Lower lobe of right lung (tissue), 2 donors: ENCODE measurements at places on chromosomes 12 and 14.

GRCh38 chr14:66595394-66595793 lies 87.4 kb downstream of the GPHN start:
- no peak for DNase-seq

- DNase-seq: no peak
These were observed 53.4 kb downstream of the PLBD1 start for GRCh38 chr12:14514154-14514842.

DNA sequence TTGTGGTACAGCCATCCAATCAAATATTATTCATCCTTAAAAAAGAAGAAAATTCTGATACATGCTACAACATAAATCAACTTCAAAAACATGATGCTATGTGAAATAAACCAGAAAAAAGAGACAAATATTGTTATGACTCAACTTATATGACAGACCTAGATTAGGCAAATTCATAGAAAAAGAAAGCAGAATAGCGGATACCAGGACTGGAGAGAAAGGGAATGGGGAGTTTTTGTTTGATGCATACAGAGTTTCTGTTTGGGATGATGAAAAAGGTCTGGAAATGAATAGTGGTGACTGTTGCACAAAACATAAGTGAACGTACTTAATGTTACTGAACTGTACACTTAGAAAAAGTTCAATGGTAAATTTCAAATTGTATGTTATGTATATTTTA lies 82.3 kb downstream of the SPPL3 start:
- DNase-seq: no peak

DNA sequence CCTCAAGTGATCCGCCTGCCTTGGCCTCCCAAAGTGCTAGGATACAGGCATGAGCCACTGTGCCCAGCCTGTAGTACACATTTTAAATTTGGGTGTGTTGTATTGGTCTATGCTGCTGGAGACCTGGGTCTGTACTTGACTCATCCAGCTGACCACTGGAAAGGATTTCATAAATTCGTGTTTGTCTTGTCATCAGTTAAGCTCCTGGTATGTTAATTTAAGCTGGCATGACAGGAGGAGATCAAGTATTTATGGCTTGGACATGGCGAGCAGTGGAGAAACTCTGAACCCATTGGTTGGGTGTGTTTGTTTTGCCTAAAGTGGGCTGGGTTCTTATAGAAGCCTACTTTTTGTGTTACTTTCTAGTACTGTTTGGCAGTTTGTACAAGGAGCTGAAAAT lies 24.2 kb downstream of the YY1 start:
- DNase-seq: no peak

DNA sequence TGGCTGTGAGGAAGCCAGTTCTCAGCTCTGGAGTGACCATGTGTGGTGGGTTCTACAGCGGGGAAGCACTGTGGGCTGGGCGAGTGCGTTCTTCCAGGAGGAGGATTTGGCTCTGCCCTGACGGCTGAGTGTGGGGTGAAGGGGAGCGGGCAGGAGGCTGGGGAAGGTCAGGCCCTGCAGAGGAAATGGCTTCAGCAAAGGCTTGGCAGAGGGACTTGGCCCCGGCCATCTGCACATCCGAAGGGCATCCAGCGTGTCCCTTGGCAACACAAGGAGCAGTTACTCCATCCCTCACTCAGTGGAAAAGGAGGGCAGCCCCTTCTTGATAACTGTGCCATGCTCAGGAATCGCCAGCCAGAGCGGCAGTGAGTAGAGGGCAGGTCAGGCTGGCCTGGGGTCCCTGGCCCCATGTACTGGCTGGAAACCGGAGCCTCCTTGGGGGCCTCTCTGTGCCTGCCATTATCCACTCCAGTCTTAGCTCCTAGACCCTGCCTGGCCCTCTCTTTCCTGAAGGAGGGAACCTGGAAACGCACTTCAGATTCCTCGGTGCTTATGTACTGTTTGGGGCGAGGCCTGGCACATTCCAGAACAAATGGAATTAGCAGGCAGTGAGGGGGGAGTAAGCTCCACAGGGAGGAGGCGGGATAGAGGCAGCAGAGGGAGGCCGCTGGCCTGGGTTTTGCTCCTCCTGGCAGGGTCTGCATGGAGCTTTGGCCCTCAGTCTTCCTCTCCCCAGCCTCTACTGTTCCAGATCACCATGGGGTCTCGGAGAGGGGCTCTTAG lies 133.6 kb upstream of the NCOR2 start:
- peak; percentile 76 for DNase-seq

DNA sequence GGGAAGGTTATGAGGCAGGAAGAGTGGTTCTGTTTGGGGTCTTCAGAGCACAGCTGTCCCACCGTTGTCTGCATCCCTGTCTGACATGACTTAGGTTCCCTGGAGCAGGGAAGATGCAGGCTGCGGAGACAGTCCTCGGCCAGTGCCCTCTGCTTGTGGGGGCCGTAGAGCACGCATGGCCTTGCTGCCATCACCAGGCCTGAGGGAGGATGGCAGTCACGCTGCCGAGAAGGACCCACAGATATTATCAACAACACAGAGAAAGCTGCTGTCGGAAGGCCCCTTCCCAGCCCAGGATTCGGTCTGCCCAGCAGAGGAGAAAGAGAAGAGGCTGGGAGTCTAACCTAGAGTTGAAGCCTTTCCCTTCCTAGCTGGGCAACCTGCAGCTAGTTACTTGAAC lies 35.0 kb downstream of the ERH start:
- no peak for DNase-seq

GRCh38 chr12:10247436-10248058 lies 34.9 kb downstream of the GABARAPL1 start:
- DNase-seq: no peak

GRCh38 chr14:69319911-69320310 lies 60.0 kb downstream of the GALNT16 start:
- no peak for DNase-seq

DNA sequence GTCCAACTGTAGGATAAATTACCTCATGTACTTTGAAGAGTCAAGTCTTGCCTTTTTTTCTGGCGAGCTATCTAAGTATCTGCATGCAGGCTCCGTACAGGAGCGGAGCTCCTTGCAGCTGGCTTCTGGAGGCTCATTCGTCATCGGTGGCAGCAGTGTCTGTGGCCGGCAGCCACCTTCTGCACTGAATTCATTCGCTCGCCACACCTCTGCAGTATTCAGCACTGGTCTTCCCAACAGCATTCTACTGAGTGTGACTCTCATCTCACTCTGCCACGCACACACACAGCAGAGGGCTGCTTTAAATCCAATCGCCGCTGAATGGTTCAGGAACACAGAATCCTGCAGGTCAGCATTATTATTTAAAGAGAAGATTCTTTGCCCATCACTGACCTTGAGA lies 200.0 kb downstream of the GLT1D1 start:
- no peak for DNase-seq

- DNase-seq: no peak
These were observed 597 bp downstream of the SOAT2 start for GRCh38 chr12:53103860-53104305.

GRCh38 chr12:124817076-124818000 lies 46.3 kb downstream of the SCARB1 start:
- no peak for DNase-seq

DNA sequence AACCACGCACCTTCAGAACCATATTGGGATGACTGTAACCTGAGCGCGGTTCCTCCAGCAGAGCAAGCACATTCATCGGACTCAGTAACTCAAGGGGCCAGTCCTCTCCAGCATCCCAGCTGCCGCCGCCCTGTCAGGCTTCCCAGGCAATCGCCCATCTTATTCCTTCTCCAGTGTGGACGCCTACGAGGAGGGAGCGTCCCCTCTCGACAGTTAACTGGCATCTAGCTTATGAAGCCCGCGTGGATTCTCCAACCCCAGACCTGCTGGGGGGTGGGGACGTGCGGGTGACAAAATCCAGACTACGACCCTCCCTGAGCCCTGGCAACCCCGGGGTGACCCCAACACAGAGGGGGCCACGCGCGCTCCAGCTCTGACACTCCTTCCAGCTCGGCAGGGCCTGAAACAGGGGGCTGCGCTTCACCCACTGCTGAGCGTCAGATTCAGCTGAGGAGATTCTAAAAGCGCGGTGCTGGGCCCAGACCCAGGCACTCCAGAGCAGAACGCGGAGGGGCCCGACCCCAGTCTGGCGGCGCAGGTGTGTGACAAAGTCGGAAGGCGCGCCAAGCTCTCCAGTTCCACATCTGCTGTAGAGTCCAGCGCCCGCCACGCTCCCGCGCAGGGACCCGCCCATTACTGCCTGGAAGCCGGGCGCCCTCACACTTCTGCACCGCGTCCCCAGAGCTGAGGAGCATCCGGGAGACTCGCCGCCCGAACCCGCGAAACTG lies 43.9 kb upstream of the ESR2 start:
- DNase-seq: peak; percentile 87

DNA sequence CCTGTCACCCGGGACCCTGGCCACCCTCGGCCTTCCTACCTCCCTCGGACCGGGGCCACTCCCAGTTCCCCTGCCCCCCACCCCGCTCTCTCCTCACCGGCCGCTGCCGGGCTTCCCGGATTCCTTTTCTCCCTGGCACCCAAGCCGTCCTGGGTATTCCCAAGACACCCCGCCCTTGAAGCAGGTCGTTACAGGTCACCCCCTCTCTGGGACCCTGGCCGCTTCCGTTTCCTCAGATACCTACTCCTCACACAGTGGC lies 493 bp downstream of the NUMB start:
- DNase-seq: peak; percentile 71

DNA sequence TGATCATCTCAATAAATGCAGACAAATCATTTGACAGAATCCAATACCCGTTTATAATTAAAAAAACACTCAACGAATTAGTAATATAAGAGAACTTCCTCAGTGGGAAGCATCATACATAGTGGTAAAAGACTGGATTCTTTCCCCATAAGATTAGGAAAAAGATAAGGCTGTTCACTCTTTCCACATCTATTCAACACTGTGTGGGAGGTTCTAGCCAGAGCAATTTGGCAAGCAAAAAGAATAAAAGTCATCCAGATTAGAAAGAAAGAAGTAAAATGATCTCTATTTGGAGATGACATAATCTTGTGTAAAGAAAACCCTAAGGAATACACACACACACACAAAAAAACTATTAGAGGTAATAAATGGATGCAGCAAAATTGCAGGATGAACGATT lies 38.4 kb downstream of the YEATS4 start:
- DNase-seq: no peak
